ENCODE measurements at places on chromosomes 2 and 18.
A peak's percentile ranks its signal among the peaks of the same experiment; 100 is the strongest.

GRCh38 chr2:217988014-217988839 lies 14.6 kb downstream of the TNS1 start:
- DNase-seq: no peak

GRCh38 chr18:58398648-58399398 lies 230.1 kb downstream of the ALPK2 start:
- no peak for DNase-seq

DNA sequence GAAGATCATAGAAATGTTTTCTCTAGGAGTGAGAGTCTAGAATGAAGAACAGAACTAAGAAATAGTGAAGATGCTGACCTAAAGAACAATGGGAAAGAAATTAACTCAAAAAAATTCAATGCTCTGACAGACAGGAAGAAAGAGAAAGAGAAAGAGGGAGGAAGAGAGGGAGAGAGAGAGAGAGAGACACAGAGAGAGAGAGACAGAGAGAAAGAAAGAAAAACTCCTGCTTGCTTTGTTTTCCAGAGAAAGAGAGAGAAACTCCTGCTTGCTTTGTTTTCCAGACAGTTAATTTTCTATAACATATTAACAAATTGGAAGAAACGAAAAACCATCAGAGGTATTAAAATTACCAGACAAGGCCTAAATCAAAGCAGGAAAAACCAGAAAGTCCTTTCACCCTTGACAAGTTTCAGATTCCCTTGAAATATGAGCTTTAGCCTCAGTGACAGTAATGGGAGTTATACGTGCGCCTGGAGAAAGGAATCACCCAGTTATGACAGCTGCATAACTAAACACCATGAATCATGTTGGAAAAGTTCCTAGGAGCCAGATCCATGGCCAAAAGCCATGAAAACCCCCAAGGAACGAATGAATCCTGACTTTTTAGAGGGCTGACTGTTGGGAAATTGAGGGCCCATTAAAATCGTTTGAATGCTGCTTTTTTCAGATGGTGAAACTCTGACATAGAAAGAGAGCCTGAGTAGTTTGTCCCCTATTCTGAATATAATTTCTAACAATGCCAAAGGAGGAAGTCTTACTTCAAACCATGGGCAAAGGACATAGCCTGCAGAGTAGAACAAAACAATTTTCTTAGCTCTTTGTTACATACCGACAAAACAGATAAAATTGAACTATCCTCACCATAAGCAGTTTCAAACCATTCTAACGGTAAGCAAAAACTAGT lies 228.6 kb upstream of the CHST9 start:
- DNase-seq: peak; percentile 48

DNA sequence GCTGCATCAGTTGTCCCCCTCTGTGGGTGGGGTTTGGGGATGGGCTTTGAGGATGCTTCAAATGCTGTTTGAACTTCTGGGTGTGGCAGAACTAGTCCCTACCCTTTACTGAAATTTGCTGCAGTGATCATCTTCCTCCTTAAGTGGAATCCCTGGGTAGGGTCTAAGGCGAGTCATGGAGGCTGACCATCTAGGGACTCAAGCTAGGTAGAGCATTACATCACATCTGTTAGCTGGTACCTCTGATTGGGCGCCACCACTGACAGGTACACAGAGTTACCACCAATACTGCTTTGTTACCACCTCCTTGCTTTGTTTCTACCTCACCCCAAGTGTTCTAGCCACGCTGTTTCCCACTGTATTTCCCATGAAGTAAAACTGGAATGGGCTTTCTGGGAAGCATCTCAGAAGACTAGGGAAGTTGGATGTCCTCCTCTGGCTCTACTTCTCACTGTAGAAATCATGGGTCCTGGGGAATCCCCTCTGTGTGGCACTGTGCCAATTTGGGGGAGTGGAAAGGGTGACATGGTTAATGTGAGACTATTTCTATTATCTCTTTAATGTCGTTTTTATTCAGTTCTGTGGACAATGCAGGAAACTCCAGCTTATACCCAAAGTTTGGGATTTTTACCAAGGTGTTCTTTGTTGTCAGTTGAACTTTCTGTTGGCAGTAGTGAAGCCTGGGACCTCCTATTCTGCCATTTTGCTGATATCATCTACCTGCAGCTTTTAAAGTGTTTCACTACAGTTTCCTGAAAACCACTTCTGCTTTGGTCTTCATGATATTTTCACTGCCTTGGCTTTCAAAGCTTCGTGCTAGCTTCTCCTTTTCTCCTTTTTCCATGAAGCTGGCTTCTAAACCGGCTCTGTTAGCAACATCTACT lies 14.5 kb upstream of the SULT1C4 start:
- no peak for DNase-seq

DNA sequence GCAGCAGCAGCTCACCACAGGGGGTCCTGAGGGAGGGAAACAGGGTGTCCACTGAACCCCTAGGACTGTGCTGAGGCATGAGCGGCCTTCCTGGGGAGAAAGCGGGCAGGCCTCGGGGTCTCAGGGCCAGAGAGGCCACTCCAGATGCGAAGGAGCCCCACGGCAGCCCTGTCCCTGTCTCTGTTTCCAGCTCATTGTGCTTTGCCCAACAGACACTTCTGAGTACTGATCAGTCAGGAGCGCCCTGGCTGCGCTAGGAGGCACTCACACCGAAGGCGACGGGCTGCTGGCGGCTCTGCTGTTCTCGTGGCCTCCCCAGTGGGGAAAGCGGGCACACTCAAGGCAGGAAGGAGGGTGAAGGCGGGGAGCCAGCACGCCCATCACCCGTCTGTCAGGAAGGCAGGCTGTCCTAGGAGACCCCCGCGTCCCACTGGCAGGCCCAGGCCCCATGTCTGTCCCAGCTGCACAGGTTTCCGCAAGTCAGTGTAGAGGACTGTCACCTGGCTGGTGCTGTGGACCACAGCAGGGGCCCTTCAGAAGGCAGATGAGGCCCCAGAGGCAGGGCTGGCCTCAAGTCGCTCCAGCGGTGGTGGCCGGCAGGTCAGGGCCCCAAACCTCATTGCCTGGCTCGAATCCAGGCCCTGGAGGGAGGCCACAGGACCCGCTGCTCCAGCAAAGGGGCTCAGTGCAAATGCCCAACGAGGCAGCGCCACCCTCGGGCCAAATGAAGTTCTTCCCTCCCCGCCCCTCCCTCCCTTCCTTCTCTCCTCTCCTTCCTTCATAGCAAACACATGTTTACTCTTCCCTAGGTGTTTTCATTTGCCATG lies 6.8 kb downstream of the ESPNL start:
- DNase-seq: no peak

GRCh38 chr2:209049608-209050007 lies 374.2 kb upstream of the MAP2 start:
- DNase-seq: no peak

DNA sequence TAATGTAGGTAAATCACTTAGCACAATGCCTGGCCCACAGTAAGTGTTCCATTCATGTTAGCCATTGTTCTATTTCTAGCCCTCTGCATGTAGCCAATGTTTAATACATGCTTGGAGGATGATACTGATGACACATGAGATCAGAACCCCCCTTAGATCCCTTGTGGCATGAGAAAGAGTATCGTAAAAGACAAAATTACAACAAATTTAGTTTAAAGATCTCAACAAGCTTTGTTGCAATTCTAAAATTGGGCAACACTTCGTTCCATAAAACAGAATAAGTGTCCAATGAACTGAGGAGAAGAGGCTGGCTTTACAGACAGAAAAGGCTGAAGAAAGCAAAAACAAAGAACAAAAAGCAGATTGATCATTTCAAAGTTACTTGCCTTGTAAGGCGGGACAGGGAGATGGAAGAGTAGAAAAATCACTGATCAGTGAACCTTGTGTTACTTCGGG lies 148.7 kb upstream of the SLC1A4 start:
- no peak for DNase-seq

- DNase-seq: no peak
These were observed 125.3 kb downstream of the ANTXR1 start for GRCh38 chr2:69138247-69138772.

GRCh38 chr18:9724797-9725585 lies 16.9 kb downstream of the RAB31 start:
- no peak for DNase-seq

GRCh38 chr2:127770973-127771735 lies 39.8 kb downstream of the WDR33 start:
- DNase-seq: no peak

DNA sequence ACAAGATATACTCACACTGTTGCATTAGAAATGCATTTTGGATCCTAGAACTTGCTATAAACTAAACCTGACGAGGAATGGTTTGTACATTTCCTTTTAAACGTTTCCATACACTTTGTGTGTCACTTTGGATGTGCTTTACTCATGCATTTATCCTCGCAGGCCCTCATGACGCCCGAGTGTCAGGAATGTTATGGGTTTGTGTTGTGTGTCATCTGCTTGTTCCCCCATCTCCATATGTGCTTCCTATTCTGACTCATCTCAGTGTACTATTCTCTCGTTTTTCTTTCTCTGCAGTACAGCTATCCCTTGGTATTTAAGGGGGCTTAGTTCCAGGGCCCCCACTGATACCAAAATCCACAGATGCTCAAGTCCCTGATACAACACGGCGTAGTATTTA lies 121.5 kb upstream of the RASGRP3 start:
- DNase-seq: no peak

- DNase-seq: no peak
These were observed 65.3 kb upstream of the MAPK4 start for GRCh38 chr18:50494569-50494968.

DNA sequence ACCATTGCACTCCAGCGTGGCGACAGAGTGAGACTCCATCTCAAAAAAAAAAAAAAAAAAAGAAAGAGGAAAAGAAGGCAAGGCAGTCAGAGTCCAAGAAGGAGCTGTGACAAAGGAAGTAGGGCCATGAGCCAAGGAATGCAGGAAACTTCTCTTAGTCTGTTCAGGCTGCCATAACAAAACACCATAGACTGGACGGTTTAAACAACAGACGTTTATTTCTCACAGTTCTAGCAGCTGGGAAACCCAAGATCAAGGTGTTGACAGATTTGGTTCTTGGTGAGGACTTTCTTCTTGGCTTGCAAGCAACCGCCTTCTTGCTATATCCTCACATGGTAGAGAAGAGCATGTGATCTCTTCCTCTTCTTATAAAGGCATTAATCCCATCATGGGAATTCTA lies 13.1 kb upstream of the SUMO1 start:
- DNase-seq: no peak

- DNase-seq: no peak
These were observed 34.1 kb upstream of the GRB14 start for GRCh38 chr2:164655336-164655735.

GRCh38 chr2:68119504-68119903 lies 38.2 kb upstream of the PNO1 start:
- no peak for DNase-seq

- DNase-seq: no peak
These were observed 61.3 kb downstream of the ALPK2 start for GRCh38 chr18:58567453-58568196.

DNA sequence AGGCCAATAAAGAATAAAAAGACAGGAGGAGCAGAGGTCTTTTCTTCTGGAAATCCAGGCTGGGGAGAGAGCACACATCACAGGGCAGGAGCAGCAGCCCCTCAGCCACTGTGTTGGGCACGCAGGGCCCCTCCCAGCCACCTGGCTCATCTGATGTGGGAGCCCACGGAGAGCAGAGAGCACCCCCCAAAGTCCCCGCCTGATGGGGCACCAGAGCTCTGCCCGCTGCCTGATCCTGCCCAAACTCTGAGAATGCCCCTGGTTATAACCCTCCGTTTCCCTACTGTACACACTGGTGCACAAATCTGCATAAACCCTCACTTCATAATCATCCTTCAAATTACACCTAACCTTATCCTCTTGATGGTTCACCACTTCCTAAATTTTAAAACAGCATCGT lies 111.3 kb downstream of the HDAC4 start:
- DNase-seq: no peak

- DNase-seq: no peak
These were observed 19.7 kb upstream of the STPG4 start for GRCh38 chr2:47174733-47175361.

DNA sequence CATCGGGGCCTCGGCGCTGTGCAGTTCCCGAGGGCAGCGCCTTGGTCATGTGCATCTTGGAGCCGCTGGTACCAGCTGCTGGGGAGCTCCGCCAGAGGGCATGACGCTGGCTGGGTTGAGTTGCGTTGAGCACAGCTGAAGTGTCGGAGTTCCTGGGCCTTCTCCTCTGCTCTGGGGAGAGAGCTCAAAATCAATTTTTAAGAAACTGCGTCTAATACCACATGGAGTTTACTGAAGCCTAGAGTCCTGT lies 48.7 kb downstream of the GREB1 start:
- DNase-seq: no peak

DNA sequence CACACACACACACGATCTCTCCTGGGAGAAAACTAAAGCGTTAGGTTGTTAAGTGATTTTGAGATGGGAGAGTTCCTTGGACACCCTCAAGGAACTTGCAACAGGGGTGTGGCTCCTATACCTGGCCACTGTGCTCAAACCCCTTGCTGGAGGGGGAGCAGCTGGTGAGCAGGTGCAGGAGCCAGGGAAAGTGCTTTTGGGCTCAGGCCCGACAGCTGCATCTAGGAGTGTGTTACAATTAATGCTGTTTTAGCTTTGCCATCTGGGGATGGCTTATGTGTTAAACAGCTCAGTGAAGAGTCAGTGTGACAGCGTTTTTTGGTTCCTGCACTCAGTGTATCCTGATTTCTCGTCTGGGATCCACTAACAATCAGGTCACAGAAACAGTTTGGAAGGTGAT lies 510.8 kb downstream of the TRIB2 start:
- DNase-seq: no peak

DNA sequence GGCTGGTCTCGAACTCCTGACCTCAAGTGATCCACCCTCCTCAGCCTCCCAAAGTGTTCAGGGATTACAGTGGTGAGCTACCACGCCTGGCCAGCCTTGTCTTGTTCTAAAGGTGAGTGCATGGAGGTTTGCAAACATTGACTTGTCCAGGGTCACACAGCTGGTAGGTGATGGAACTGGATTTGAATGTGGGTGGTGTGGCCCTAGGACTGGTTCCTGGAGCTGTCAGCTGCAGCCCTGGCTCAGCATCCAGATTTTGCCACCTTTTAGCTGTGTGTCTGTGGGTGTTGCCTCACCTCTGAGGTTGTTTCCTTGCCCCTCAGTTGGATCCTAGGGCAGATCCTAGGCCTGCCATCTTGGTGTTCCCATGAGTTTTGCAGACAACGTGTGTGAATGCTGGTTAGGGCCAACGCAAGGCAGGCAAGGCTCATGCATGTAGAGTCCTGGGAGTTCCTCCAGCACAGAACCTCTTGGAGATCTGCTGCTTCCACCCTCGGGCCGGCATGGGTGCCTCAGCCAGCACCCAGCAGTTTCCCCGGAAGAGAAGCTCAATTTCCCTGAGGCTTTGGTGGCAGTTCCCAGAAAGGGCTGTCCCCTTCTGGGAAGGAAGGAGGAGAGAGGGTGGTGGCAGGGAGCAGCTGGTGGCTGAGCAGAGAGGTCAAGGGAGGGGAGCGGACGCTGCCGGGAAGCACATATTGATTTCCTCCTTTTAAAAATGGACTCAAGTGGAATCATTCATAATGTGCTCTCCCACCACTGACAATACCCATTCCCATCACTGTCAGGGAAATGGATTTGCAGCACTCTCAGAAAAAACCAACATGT lies 127.6 kb upstream of the HS6ST1 start:
- DNase-seq: no peak

- DNase-seq: no peak
These were observed 57.9 kb downstream of the POLR1A start for GRCh38 chr2:86047575-86048382.

GRCh38 chr2:196288006-196288538 lies 116.7 kb upstream of the STK17B start:
- DNase-seq: no peak

All from right renal cortex interstitium (tissue), 3 donors.